ENCODE measurements at places on chromosomes 7 and 10.

DNA sequence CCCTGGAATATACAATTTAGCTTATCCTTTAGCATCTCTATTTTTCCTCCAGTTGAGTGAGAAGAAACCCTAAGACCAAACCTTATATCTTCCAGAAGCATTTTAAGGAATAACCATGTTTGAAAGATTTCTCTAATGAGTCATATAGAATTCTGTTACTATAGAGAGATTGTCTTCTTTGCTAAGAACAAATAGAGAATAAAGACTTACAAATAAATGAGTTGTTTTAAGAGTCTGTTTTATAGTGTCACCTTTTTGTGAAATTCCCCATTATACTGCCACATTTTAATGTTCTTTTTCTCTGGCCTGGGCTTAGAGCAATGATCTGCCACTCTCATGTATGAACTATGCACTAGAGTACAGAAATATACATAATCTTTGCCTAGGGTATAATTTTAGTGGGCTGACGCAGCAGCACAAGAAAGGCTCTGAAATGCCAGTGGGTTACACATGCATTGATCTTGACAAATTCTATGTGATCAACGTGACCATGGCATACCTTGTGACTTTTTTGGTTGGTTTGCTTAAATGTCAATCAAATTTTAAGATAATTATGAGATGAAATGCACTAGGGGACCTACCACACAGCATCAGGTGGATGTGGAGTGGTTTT is 145.1 kb upstream of the MKLN1 start:
- DNase-seq, result no peak

GRCh38 chr10:121065330-121065729 is 214.2 kb downstream of the WDR11 start:
- no peak for DNase-seq

GRCh38 chr7:106257752-106258151 is 27.0 kb downstream of the NAMPT start:
- no peak for DNase-seq

- no peak for DNase-seq
These were observed 70.1 kb upstream of the RAB18 start for GRCh38 chr10:27433976-27434375.

DNA sequence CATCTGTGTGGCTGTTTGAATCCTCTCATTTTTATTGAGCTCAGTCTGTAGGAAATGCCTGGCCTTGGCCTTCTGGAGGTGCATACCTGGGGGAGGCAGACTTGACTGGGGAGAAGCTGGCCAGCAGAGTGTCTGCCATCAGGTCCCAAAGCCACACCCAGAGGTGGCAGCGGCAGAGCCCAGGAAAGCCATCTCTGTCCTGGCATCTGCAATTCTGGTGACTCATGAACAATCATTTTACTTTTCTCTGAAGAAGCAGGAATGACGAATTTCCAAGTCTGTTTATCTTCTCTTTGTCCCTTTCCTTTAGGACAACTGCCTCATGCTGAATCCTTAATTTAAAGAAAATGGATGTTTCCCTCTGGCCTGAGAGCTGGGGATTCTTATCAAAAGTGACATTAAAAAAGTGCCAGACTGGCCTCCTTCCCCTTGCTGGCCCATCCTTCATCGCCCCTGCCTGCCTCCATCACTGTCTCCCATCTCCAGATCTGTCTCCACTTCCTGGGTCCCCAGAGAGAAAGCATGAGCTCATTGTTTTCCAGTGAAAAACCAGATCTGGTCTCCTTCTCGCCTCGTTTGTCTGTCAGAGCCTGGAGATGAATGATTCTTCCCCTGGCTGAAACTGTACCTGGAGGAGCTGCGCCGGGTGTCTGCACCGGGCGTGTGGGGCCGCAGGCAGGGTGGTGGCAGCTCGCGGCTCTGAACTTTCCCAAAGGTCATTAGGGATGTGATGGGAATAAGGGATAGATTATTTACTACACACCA is 124.5 kb downstream of the TMEM178B start:
- no peak for DNase-seq

- DNase-seq, result no peak
These were observed 168.6 kb downstream of the MLLT10 start for GRCh38 chr10:21702633-21703111.

DNA sequence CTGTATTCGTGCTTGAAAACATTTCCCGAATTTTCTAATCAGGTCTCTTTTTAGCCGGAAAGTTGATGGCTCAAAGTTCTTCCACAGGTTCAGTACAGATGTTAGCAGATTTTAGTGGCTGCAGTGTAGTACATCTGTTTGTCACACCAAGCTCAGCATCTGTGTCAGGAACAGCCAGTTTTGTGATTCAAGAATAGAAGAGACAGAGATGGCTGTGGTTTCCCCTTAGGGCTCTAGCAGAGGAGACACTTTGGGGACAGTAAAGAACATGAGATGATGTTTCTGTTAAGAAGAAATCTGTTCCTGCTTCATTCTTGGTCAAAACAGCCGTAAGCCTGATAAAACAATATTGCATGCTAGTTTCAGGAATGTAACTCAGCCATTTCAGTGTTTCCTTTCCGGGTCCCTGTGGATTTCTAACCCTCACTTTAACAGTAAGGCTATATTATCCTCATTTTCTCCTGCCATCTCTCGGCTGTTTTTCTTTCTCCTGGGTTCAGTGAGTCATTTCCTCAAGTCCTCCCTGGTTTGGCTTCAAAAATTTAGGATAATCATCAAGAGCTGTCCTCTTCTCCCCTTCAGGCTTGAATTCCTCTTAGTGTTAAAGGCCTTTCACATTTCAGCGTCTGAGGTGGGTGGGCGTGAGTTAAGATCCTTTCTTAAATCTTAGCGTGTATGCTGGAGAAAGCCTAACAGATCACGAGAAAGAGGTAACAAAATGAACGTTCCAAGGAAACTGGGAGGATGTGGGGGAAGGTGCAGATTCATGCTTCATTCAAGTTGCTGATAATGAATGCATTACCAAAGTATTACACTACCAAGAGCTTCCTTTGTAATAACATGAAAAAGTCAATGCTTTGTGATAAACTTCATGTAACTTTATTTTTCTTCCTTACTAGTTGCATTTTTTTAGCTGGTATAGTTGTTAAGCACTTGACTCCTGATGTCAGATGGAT is 37.1 kb upstream of the BICC1 start:
- no peak for DNase-seq

DNA sequence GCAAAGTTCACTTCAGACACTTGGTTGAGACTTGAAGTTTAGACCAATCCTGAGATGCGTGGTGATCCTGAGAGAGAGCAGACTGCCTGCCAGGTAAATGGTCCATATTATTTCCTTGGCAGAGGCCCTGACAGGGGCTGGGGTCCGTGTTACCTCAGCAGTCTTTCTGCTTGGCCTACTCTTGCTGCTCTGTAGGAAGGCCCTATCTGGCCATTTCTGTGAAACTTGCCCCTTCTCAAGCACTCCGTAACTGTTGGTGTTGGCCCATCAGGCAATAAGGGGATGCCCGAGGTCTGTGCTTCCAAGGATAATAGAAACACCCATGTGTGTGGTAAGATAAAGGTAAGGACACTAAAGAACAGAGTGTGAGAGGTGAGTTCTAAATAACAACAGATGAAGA is 20.0 kb downstream of the LOXL4 start:
- DNase-seq, result no peak

DNA sequence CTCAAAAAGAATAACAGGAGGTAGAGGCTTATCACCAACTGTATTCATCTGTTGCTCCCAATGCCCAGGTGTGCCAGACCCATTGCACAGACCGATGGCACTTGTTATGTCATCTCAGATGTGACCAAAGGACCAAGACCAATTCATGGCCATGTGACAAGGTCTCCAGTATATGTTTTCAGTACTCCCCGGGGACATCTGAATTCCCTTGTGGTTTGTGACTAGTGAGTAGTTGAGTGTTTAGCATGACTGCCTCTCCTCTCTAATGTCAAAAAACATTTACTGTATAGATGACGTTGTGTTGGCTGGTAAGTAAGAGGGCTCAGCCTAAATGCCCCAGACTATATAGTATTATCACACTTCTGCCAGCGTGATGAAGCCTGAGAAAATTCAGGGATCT is 202.1 kb upstream of the SMIM30 start:
- no peak for DNase-seq

- DNase-seq, result no peak
These were observed 430.8 kb downstream of the DNAJB6 start for GRCh38 chr7:157767506-157768197.

DNA sequence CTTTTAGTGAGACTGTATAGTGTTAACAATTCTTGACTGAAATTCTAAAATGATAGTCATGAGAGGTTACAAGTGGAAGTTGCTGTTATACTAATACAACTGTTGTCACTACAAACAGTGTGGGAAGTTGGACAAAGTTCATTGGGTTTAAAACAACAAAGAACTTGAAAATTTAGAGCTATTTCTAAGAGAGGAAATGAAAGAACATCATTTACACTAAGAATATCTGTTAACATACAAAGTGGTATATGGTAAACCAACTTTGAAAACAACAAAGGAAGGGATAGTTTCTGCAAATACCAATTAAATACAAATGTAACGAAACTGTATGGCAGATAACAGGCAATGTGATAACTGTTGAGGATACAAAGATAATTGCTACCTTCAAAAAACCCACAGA is 11.6 kb downstream of the MTPN start:
- no peak for DNase-seq

GRCh38 chr10:44801383-44802327 is 109.5 kb upstream of the TMEM72 start:
- no peak for DNase-seq

DNA sequence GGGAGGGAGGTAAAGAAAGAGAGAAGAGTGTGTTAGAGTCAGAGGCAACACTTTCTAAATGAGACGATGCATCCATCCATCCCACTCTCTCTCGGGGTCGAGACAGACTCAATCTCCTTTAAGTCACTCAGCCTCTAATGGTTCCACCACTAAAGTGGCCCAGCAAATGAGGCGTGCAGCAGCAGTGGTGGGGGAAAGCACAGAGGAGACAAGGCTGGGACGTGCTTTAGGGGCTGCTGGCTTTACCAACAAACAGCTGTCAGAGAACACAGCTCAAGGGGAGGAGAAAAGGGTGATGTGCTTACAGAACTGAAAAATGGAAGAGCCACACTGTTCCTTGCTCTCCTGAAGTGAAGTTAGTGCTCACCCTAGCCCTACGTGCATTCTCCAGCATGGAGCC is 4.5 kb upstream of the SEC31B start:
- DNase-seq, result no peak

Data from T follicular helper cell (primary cell).